Right lobe of liver (tissue), 6 donors: ENCODE measurements at places on chromosomes 16 and 17. TPM values are rescaled to one million over a fixed set of nuclear protein-coding genes. Genes with fewer than 3 reads are reported as not detected.
A peak's percentile ranks its signal among the peaks of the same experiment; 100 is the strongest.

DNA sequence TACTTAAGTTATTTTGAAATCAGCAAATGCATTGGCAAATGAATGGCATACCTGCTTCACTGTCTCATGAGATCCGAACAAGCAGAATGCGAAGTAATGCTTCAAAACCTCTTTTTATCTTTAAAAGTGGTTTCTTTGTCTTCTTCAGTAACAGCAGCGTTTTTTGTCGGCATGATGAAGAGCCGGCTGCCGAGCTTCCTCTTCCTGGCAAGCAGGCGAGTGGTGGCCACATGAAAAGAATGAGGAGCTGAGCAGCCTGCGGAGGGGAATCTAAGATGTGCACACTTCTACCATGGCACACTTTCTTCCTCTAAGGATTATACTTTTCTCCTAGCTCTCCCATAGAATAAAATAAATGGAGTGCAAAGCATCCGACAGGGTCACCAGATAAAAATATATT lies 42.4 kb upstream of the AKTIP start:
- DNase-seq, result no peak
- no peak overlapping the region for H3K4me3 ChIP-seq
- no peaks in the 10 kb centered on the region for H3K36me3 ChIP-seq
- H3K27ac ChIP-seq, result no peak overlapping the region
- no peaks in the 10 kb centered on the region for H3K4me1 ChIP-seq

DNA sequence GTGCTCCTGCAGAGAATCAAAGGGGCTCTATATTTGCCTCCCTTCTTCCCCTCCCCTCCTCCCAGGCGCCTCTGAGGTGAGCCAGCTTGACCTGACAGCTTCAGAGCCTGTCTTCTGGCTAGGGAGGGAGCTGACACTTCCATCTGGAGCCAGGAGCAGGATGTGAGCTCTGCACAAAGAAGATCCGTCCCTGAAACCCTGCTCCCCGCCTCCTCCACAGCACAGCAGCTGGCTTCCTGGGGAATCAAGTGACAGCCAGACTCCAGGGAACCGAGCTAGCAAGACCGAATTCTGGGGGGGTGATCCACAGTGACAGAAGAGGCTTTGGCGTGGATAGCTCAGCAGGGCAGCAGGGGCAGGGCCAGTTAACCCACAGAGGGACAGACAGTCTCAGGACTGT lies 37.2 kb downstream of the CCDC182 start:
- H3K4me1 ChIP-seq, result no peaks in the 10 kb centered on the region
- no peak overlapping the region for H3K4me3 ChIP-seq
- no peak overlapping the region for H3K27ac ChIP-seq
- DNase-seq, result no peak
- no peaks in the 10 kb centered on the region for H3K27me3 ChIP-seq

- H3K4me1 ChIP-seq, result no peaks in the 10 kb centered on the region
- DNase-seq, result no peak
- no peaks in the 10 kb centered on the region for H3K36me3 ChIP-seq
- H3K4me3 ChIP-seq, result no peak overlapping the region
- H3K27me3 ChIP-seq, result no peaks in the 10 kb centered on the region
- no peak overlapping the region for H3K27ac ChIP-seq
Measured at GRCh38 chr17:77101521-77102410, 39.0 kb upstream of the SEC14L1 start.

Gene CLEC19A
- 0.12 TPM for total RNA-seq

Gene KRTAP1-1
- total RNA-seq, result not detected

GRCh38 chr16:57256601-57257395 lies 11.7 kb downstream of the ARL2BP start:
- no peaks in the 10 kb centered on the region for H3K27me3 ChIP-seq
- DNase-seq, result peak; percentile 37
- H3K4me3 ChIP-seq, result no peak overlapping the region

Gene RNF151
- total RNA-seq, result not detected

GRCh38 chr16:75556431-75556950 lies 439 bp upstream of the TMEM231 start:
- H3K4me1 ChIP-seq, result no peaks in the 10 kb centered on the region
- no peak overlapping the region for H3K27ac ChIP-seq
- no peak for DNase-seq
- no peaks in the 10 kb centered on the region for H3K36me3 ChIP-seq
- H3K4me3 ChIP-seq, result peak overlapping the region; percentile 73

DNA sequence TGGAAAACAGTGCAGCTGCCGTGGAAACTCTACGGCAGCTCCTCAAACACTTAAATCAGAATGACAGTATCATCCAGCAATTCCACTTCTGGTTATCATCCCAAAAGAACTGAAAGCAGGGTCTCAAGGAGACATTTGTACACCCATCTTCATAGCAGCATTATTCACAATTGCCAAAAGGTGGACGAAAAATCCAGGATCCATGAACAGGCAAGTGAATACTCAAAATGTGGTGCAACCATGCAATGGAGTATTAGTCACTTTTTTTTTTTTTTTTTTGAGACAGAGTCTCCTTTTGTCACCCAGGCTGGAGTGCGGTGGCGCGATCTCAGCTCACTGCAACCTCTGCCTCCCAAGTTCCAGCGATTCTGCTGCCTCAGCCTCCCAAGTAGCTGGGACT lies 10.6 kb upstream of the AATK start:
- H3K27me3 ChIP-seq, result no peaks in the 10 kb centered on the region
- no peaks in the 10 kb centered on the region for H3K36me3 ChIP-seq
- H3K27ac ChIP-seq, result no peak overlapping the region
- no peak for DNase-seq

- no peaks in the 10 kb centered on the region for H3K27me3 ChIP-seq
- H3K27ac ChIP-seq, result no peak overlapping the region
- no peaks in the 10 kb centered on the region for H3K36me3 ChIP-seq
- peak; percentile 74 for DNase-seq
- H3K4me1 ChIP-seq, result no peaks in the 10 kb centered on the region
- H3K4me3 ChIP-seq, result no peak overlapping the region
Measured at GRCh38 chr17:4444782-4445473, 11.2 kb downstream of the SPNS3 start.

DNA sequence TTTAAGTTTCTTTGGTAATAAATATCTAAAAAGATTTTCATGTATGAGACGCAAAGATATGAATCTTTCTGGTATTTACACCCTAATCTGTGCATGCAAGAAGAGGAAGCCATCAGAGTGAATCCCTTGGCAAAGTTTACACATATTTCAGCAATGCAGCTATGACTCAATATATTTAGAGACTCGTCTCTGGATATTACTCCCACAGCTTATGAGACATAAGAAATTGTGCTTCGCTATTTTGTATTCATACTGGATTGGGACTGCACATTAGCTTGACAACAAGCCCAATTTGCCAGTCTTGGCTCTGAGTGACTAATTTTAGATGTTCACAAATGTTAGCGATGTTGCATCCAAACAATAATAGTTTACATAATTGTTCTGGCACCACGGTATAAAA lies 532.0 kb downstream of the CDH11 start:
- no peak overlapping the region for H3K4me3 ChIP-seq
- no peaks in the 10 kb centered on the region for H3K36me3 ChIP-seq
- no peak for DNase-seq
- no peaks in the 10 kb centered on the region for H3K27me3 ChIP-seq

- no peak overlapping the region for H3K27ac ChIP-seq
- H3K4me3 ChIP-seq, result no peak overlapping the region
- H3K27me3 ChIP-seq, result no peaks in the 10 kb centered on the region
Measured at GRCh38 chr16:11224894-11225676, 30.9 kb downstream of the SOCS1 start.

GRCh38 chr16:87445486-87445885 lies 47.3 kb downstream of the ZCCHC14 start:
- H3K27me3 ChIP-seq, result no peaks in the 10 kb centered on the region
- H3K36me3 ChIP-seq, result no peaks in the 10 kb centered on the region
- no peak overlapping the region for H3K27ac ChIP-seq
- no peak for DNase-seq
- H3K4me1 ChIP-seq, result no peaks in the 10 kb centered on the region

DNA sequence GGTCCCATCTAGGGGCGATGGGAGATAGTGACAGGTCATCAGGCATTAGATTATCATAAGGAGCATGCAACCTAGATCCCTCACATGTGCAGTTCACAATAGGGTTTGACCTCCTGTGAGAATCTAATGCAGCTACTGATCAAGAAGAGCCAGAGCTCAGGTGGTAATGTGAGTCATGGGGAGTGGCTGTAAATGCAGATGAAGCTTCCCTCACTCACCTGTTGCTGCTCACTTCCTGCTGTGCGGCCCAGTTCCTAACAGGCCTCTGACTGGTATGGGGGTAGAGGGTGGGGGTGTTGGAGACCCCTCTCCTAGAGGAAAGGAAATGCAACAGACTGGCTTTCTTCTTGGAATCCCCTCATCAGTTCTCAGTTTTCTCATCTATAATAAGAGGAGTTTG lies 131.4 kb downstream of the CA10 start:
- no peak overlapping the region for H3K4me3 ChIP-seq
- H3K27me3 ChIP-seq, result no peaks in the 10 kb centered on the region
- H3K4me1 ChIP-seq, result no peaks in the 10 kb centered on the region
- H3K36me3 ChIP-seq, result no peaks in the 10 kb centered on the region
- no peak for DNase-seq

GRCh38 chr16:9033125-9033830 lies 58.2 kb upstream of the HAPSTR1 start:
- no peaks in the 10 kb centered on the region for H3K27me3 ChIP-seq
- H3K4me3 ChIP-seq, result no peak overlapping the region
- no peaks in the 10 kb centered on the region for H3K4me1 ChIP-seq

DNA sequence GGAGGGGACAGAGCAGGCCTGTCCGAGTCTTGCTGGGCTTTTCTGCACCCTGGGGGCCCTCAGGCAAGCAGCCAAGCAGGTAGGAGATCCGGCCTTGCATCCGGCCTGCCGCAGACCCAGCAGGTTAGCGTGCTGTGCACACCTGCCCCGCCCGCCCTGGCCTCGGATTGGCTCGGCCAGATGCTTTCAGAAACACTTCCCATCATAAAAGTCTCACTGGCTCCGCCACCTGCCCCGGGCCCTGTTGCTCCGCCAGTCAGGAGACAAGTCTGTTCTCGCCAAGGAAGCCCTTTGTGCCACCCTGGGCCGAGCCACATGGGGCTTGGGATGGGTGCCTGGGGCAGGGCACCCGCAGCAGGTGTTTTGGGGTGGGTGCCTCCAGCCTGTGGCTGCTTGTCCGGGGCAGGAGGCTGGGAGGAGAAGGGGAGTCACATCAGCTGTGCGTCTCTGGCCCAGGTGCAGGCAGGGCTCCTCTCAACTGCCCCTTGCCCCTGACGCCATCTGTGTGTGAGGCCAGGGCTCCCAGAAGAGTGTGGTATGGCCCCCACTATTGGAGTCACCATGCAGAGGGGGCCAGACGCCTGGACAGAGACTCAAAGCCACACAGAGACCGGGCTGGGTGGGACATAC lies 228.2 kb upstream of the GSE1 start:
- no peaks in the 10 kb centered on the region for H3K27me3 ChIP-seq
- no peak overlapping the region for H3K27ac ChIP-seq
- peak; percentile 44 for DNase-seq
- H3K36me3 ChIP-seq, result no peaks in the 10 kb centered on the region
- no peak overlapping the region for H3K4me3 ChIP-seq

DNA sequence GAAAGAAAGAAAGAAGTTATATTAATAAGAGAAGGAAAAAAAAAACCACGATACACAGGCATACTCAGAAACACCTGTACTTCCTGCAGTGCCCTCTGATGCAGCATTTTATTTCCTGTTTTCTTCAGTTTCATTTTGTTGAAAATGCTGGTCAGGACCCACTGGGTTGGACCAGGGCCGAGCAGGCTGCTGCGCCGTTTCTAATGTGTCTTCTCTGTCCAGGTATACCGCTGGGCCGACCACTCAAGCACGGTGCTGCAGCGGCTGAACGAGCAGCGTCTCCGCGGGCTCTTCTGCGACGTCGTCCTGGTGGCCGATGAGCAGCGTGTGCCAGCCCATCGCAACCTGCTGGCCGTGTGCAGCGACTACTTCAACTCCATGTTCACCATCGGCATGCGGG lies 8.3 kb downstream of the KLHL36 start:
- no peak overlapping the region for H3K27ac ChIP-seq
- DNase-seq, result no peak
- peaks cover 10% of the 10 kb centered on the region for H3K4me1 ChIP-seq
- no peaks in the 10 kb centered on the region for H3K36me3 ChIP-seq

GRCh38 chr17:72173499-72174116 lies 52.8 kb downstream of the SOX9 start:
- no peak overlapping the region for H3K4me3 ChIP-seq
- no peaks in the 10 kb centered on the region for H3K36me3 ChIP-seq
- no peak overlapping the region for H3K27ac ChIP-seq
- H3K27me3 ChIP-seq, result no peaks in the 10 kb centered on the region
- DNase-seq, result no peak

GRCh38 chr16:4239020-4239419 lies 2.9 kb downstream of the SRL start:
- H3K36me3 ChIP-seq, result no peaks in the 10 kb centered on the region
- H3K4me1 ChIP-seq, result no peaks in the 10 kb centered on the region
- H3K27me3 ChIP-seq, result no peaks in the 10 kb centered on the region
- DNase-seq, result no peak

Gene TMEM204
- total RNA-seq, result 7.8 TPM

DNA sequence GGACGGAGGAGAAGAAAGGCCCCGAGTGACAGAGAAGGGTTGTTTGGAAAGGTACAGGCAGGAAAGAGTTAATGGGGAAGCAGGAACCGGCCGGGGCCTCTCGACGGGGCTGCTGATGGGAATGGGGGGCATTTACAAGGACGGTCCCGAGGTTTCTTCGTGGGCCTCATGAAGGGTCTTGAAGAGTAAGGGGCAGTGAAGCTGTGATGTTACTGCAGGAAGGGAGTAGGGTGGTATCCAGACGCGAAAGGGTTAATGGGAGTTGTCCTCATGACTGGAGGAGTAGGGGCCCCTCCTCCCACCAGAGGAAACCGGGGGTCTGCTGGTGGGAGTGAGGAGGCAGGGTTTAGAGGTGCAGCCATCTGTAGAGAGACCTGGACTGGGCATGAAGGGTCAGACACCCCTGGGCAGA lies 481 bp downstream of the PDK2 start:
- peak overlapping the region; percentile 84 for H3K4me3 ChIP-seq
- DNase-seq, result no peak
- H3K36me3 ChIP-seq, result no peaks in the 10 kb centered on the region
- no peaks in the 10 kb centered on the region for H3K27me3 ChIP-seq
- no peaks in the 10 kb centered on the region for H3K4me1 ChIP-seq
